ENCODE measurements at places on chromosomes 1 and 21.
A peak's percentile ranks its signal among the peaks of the same experiment; 100 is the strongest.

- peak; percentile 43 for DNase-seq
Measured at GRCh38 chr21:35204850-35205541, 155.9 kb upstream of the RUNX1 start.

DNA sequence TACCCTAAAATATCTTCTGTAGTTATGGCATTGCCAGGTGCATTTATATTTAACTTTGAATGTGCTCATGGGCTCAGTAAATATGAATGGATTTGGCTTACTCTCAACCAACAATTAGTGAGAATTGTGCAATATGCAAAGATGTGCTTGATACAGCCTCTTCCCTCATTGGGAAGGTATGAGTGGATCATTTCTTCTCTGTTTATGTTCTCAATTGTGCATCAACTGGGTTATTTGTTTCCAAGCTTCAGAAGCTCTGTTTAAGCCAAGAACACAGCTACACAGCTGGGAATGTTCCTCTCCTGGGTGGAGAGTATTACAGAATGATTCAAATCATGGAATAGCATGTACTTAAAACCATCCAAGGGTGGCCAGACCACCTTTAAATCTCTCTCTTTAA lies 17.6 kb upstream of the MAP1LC3C start:
- DNase-seq, result no peak

GRCh38 chr1:112581586-112582192 lies 37.3 kb downstream of the ST7L start:
- no peak for DNase-seq

- no peak for DNase-seq
Measured at GRCh38 chr1:5939271-5940170, 52.7 kb downstream of the NPHP4 start.

GRCh38 chr1:118988186-118989005 lies at the start of gene TBX15:
TBX15 (minus strand) TSS chr1:118988343; CDS start chr1:118987795, 548 bp downstream.
- DNase-seq, result no peak

GRCh38 chr21:23522751-23523150 lies 2084.5 kb downstream of the MRPL39 start:
- DNase-seq, result no peak

GRCh38 chr1:84583648-84584047 lies 9.4 kb upstream of the CTBS start:
- DNase-seq, result no peak

All from HFFc6 (cell line).